HTR-8/SVneo (cell line): ENCODE measurements at places on chromosomes 5 and 9.

DNA sequence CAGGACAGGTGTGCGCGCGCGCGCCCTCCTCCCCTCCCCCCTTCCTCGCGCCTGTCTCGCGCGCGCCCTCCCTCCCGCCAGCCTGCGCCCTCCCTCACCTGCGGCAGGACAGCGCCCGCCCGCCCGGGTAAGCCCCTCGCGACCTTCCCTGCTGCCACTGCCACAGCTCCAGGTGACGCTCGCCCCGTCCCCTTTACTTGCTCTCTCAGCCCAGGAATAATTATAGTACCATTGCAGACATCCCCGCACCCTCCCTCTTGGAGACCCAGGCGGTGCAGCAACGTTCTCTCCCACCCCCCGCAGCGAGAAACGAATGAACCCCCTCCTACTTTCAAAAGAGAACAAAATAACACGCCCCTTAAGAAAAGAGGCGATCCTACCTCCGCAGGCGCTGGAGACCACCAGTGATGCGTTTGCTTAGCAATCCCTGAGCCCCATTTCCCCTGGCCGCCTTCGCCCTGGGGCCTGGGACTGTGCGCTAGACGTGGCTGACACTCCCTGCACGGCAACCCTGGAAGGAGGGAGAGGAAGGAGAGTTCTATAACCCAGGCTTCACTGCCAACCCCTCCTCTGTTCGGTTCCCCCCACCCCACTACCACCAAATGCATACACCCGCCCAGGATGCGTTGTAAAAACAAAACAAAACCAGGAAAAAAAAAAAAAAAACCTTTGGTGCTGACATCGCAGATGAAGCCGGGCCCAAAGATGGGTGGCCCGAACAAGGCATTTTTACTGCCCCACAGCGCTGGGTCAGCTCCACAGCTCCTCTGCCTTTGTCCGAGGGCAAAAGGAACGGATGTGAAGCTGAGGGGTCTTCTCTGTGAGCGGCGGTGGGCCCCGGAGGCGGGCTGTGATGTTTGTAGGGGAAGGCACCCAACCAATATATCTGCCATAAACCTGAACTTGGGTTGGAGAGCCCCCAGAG, 5.6 kb upstream of the PURA start:
- no peak for DNase-seq

GRCh38 chr5:67814569-67815311, 400.8 kb upstream of the PIK3R1 start:
- no peak for DNase-seq

GRCh38 chr9:16031971-16032370, 479.1 kb downstream of the CCDC171 start:
- no peak for DNase-seq

GRCh38 chr9:127683723-127684122, 23.1 kb upstream of the CFAP157 start:
- DNase-seq: no peak

GRCh38 chr5:109739741-109740728, 50.3 kb downstream of the MAN2A1 start:
- DNase-seq: peak; percentile 18

- DNase-seq: no peak
Measured at GRCh38 chr5:72167257-72167656, 60.0 kb downstream of the MAP1B start.

DNA sequence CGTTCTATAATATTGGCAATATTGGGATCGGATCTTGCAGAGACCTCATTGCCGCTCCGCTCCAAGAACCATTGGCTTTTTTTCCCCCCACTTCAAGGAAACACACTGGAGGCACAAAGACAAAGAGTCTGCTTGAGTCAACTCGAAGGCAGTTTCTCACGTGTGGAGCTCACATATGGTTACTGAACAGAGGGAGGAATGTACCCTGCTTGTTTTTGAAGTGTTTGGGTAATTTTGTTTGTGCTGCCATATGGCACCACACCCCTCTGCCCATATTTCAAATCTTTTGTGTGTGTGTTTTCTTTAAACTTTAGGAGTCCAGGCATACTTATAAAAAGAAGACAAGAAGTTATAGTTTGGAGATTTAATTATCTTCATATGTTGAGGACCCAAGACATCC, 595.9 kb downstream of the DTWD2 start:
- no peak for DNase-seq

- DNase-seq: no peak
Measured at GRCh38 chr5:170143710-170144109, 38.0 kb downstream of the FOXI1 start.

GRCh38 chr9:70835323-70835722, 286.1 kb downstream of the TRPM3 start:
- DNase-seq: no peak

DNA sequence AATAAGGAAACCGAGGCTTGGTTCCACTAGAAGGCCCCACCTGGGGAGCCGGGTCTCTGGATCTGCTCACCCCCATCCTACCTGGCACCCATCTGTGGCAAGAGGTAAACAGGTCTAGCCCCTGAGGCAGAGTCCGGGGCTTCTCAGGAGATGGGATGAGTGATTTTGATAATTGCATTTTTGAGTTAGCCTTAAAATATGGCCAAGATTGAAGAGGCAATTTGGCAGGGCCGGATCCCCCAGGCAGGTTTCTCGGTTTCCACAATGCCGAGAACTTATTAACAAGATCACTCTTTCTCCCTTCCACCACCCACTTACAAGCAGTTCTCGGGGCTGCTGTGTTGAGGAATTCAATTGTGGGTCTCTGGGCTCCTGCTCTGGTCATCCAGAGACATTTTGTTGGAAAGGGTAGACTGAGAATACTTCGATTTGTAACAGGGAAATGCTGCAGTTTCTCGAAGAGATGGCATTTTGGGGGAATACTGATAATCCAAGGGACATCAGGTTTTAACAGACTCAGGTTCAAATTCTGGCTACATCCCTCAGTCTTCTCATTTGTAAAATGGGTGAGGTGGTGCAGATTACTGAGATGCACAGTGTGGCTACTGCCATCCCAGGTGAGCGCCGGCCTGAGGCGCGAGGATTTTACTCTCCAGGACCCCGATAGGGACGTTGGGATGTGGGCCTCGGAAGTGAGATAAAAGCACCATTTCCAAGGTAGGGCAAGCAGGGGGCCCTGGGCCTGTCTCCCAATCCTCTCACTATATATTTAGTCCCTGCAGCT, 194.2 kb downstream of the CDK5RAP2 start:
- no peak for DNase-seq

- DNase-seq: no peak
Measured at GRCh38 chr5:139116100-139116655, 82.0 kb downstream of the SIL1 start.

DNA sequence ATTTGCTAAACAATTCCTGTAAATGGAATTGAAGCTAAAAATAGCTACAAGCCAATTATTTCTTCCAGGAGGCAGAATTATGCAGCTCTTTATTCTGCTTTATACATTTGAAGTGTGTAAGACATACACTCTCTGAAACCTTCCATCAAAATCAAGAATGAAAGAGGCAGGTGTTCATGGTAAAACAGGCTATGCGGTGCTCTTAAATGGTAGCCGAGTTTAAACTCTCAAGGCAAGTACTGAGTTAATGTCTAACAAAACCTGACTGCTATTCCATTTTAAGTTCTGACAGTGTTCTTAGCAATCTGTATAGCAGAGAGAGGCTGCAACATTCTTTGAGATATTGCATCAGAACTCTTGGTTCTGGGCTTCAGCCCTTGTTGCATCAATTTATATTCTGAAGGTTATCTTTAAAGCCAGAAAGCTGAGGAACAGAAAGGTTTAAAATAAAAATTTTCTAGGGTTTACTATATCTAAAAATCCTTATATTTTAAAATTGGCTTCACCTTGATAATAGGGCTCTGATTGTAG, 248.3 kb upstream of the CCNG1 start:
- no peak for DNase-seq

DNA sequence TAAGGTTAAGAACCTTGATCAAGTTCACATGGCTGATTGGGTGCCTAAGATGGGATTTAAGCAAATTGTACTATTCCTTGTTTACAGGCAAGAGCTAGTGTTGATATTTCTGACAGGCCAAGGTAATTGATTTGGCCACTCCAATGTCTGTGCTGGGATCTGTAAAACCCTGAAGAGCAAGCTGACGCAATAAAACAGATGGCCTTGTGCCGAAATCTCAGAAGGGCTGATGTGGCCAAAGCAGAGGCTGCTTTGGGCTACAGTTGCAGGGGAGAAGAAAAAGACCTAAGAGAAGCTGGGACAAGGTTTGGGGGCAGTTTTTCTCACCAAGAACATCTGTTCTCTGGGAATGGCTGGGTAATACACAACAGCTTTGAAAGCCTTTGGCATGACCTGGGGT, 463.2 kb upstream of the ZNF608 start:
- DNase-seq: no peak

GRCh38 chr5:132289097-132289496, 5.1 kb upstream of the SLC22A4 start:
- no peak for DNase-seq
